A549 treated with Hydrocortisone at 1 μM for 4 hours (cell line): ENCODE measurements at places on chromosomes 3 and 15. TPM values are rescaled to one million over a fixed set of nuclear protein-coding genes. Genes with fewer than 3 reads are reported as not detected.

GXYLT2 gene
- total RNA-seq, result 0.87 to 1.2 TPM (median 1.1 TPM) in 5 replicates

FBLN2 gene
- total RNA-seq, result 1.8 to 3.3 TPM (median 2.5 TPM) in 5 replicates

TM4SF4 gene
- total RNA-seq, result 26.3 to 42.5 TPM (median 36.9 TPM) in 5 replicates

IL17RB gene
- total RNA-seq, result 0.68 to 1.1 TPM (median 0.74 TPM) in 5 replicates

PTPRG gene
- total RNA-seq, result 2.0 to 3.1 TPM (median 2.5 TPM) in 5 replicates

SCN11A gene
- not detected in 5 replicates for total RNA-seq

SEC61A1 gene
- total RNA-seq, result 118 to 133 TPM (median 124 TPM) in 5 replicates

SLC9C1 gene
- total RNA-seq, result not detected in 5 replicates

MORC1 gene
- not detected in 5 replicates for total RNA-seq

RYR3 gene
- total RNA-seq, result 0.01 to 0.07 TPM (median 0.05 TPM) in 5 replicates

LINGO1 gene
- total RNA-seq, result 7.8 to 10.9 TPM (median 9.3 TPM) in 5 replicates

THAP10 gene
- total RNA-seq, result 3.9 to 5.4 TPM (median 4.7 TPM) in 5 replicates

IQCH gene
- total RNA-seq, result 1.1 to 2.2 TPM (median 1.4 TPM) in 5 replicates

COMMD4 gene
- total RNA-seq, result 172 to 202 TPM (median 183 TPM) in 5 replicates

CLDN16 gene
- 0.03 to 0.14 TPM (median 0.08 TPM) in 3 of 5 replicates, not detected in the others for total RNA-seq

TRAK1 gene
- total RNA-seq, result 13.2 to 17.9 TPM (median 15.3 TPM) in 5 replicates

SH2D7 gene
- not detected in 5 replicates for total RNA-seq

GLT8D1 gene
- total RNA-seq, result 35.0 to 41.9 TPM (median 38.7 TPM) in 5 replicates

SNTN gene
- total RNA-seq, result not detected in 5 replicates

EFHB gene
- total RNA-seq, result 0.60 to 1.3 TPM (median 0.82 TPM) in 5 replicates

ARPIN gene
- 9.9 to 15.1 TPM (median 12.5 TPM) in 5 replicates for total RNA-seq

RTP3 gene
- not detected in 5 replicates for total RNA-seq

ZKSCAN7 gene
- not detected in 5 replicates for total RNA-seq

RGMA gene
- total RNA-seq, result 0.25 to 0.40 TPM (median 0.31 TPM) in 5 replicates

CCRL2 gene
- 0.07 to 0.10 TPM (median 0.09 TPM) in 3 of 5 replicates, not detected in the others for total RNA-seq

QARS1 gene
- total RNA-seq, result 121 to 163 TPM (median 145 TPM) in 5 replicates

CHRM5 gene
- 0.02 to 0.05 TPM (median 0.03 TPM) in 3 of 5 replicates, not detected in the others for total RNA-seq

GAP43 gene
- total RNA-seq, result 0.06 to 0.15 TPM in 2 of 5 replicates, not detected in the others

ZNF774 gene
- total RNA-seq, result 0.76 to 1.9 TPM (median 0.99 TPM) in 5 replicates

GPR160 gene
- 1.4 to 1.9 TPM (median 1.6 TPM) in 5 replicates for total RNA-seq

MYL3 gene
- 0.14 to 0.21 TPM (median 0.17 TPM) in 4 of 5 replicates, not detected in the other for total RNA-seq

TMF1 gene
- total RNA-seq, result 10.5 to 17.3 TPM (median 13.3 TPM) in 5 replicates

SSUH2 gene
- 0.53 to 1.2 TPM (median 1.2 TPM) in 5 replicates for total RNA-seq

CHDH gene
- 2.0 to 3.1 TPM (median 2.4 TPM) in 5 replicates for total RNA-seq

ITIH3 gene
- 0.06 to 0.21 TPM (median 0.18 TPM) in 3 of 5 replicates, not detected in the others for total RNA-seq

CCDC39 gene
- total RNA-seq, result not detected in 5 replicates

RARB gene
- total RNA-seq, result 5.6 to 13.6 TPM (median 9.5 TPM) in 5 replicates

GMPS gene
- total RNA-seq, result 70.8 to 95.0 TPM (median 80.9 TPM) in 5 replicates

COL6A5 gene
- not detected in 5 replicates for total RNA-seq

CADPS gene
- total RNA-seq, result not detected in 5 replicates

BTLA gene
- 0.08 TPM in 1 of 5 replicates, not detected in the others for total RNA-seq

KLHDC8B gene
- 3.2 to 6.7 TPM (median 5.4 TPM) in 5 replicates for total RNA-seq

DAZL gene
- total RNA-seq, result not detected in 5 replicates
